CD14-positive monocyte (primary cell): ENCODE measurements at places on chromosomes 4 and X. TPM values are rescaled to one million over a fixed set of nuclear protein-coding genes. Genes with fewer than 3 reads are reported as not detected.

The GC gene
- not detected for polyA plus RNA-seq

The INTU gene
- polyA plus RNA-seq: under 0.01 and 0.17 TPM in 2 replicates

- H3K4me3 ChIP-seq: no peak overlapping the region
- H3K27ac ChIP-seq: no peak overlapping the region
- DNase-seq: no peak
- no peaks in the 10 kb centered on the region for H3K36me3 ChIP-seq
Observed at GRCh38 chrX:31547416-31547815, 475.6 kb upstream of the FTHL17 start.

DNA sequence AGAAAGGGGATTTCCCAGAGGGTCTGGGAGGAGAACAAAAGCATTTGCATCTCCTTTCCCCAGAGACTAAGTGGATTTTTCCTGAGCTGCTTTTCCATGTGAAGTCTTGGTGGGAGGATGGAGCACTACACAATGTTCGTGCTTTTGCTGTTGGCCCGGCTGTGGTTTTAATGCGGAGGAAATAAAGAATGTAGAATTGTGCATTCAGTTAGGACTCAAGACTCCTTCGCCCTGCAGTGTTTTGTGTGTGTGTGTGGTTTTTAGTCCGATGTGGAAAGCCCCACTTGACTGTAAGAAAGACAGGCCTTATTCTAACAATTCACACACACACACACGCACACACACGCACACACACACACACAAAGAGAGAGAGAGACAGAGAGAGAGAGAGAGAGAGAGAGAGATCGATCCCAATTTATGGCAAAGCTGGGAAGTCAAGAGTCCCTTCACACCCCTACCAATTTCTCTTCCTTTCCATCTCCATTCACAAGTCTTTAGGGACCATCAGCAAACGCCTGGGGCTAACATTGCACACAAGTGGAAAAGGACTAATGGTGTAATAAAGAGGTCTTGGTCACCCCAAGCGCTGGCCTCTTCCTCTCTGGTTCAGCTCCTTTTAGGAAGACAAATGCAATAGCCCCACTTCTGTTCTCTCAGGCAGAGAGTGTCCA is 44.2 kb downstream of the CLDN34 start:
- no peaks in the 10 kb centered on the region for H3K36me3 ChIP-seq
- H3K4me1 ChIP-seq: peaks cover 48% of the 10 kb centered on the region
- H3K27me3 ChIP-seq: peaks cover 12% of the 10 kb centered on the region

DNA sequence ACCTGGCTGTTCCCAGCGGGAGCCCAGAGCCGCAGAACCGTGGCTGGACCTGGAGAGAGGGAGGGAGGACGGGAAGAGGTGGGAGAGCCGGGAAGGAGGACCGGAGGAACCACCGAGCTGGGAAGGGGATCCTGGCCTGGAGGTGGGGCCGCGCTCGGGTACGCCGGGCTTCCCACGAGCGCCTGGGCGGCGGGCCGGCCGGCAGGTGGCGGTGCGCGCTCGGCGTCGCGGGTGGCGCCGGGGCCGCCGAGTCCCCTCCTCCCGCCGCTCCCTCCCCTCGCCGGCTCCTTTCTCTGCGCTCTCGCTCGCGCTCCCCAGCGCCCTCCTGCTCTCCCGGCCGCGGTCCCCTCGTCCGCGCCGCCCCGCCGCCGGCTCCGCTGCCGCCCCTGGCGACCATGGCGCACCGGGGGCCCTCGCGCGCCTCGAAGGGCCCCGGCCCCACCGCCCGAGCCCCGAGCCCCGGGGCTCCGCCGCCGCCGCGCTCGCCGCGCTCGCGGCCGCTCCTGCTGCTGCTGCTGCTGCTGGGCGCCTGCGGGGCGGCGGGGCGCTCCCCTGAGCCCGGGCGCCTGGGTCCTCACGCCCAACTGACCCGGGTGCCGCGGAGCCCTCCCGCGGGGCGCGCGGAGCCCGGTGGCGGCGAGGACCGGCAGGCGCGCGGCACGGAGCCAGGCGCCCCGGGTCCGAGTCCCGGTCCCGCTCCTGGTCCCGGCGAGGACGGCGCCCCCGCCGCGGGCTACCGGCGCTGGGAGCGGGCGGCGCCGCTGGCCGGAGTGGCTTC is at the start of gene SORCS2:
SORCS2 (plus strand) TSS at position 287 of the 778 bp plus-strand sequence.
- no peaks in the 10 kb centered on the region for H3K36me3 ChIP-seq
- no peak within 1 kb of the TSS for H3K4me3 ChIP-seq
- H3K27me3 ChIP-seq: peaks cover 12% of the 10 kb centered on the region
- H3K27ac ChIP-seq: no peak within 1 kb of the TSS

The USP17L28 gene
- not detected for polyA plus RNA-seq

The SUPT20HL2 gene
- polyA plus RNA-seq: not detected

DNA sequence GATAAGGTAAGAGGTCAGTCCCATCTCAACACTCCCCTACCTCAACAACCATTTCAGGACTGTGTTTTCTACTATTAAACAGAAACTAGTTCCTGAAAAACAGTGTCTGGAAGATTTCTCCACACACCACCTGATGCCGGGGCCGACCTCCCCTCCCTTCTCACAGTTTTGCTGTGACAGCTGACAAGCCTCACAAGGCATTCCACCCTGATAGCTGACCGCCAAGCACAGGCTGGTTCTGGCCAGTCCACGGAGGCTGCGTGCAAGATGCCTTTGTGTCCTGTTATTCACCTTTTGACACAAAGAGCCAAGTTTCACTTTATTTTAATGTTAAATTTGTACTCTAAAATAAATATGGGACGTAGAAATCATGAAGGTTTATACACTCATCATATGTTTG is 758.6 kb downstream of the PDHA2 start:
- no peaks in the 10 kb centered on the region for H3K36me3 ChIP-seq
- H3K4me1 ChIP-seq: no peaks in the 10 kb centered on the region

The TENM3 gene
- not detected for polyA plus RNA-seq

DNA sequence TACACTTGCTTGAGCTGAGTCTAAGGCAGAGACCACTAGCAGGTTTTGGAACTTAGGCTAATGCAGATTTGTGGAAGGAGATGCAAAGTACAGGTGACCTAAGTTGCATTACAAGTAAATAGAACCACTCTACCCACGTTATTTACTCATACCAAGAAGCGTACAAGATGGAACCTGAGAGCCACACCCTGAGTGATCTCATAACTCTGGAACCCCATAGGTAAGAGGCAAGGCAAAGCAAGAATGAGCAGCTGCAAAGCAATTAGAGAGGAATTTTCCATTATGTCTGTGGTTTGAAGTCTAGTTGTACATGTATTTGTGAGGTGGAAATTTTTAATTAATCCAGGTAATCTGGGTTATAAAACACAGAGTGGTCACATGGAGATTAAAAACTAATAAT is 55.4 kb downstream of the CC2D2A start:
- no peaks in the 10 kb centered on the region for H3K4me1 ChIP-seq
- H3K36me3 ChIP-seq: no peaks in the 10 kb centered on the region
- no peak for DNase-seq
- no peak overlapping the region for H3K4me3 ChIP-seq
- H3K27ac ChIP-seq: no peak overlapping the region
- H3K27me3 ChIP-seq: no peaks in the 10 kb centered on the region

The PTTG2 gene
- polyA plus RNA-seq: 1.0 and 2.0 TPM in 2 replicates

- DNase-seq: no peak
- no peaks in the 10 kb centered on the region for H3K36me3 ChIP-seq
- no peak overlapping the region for H3K4me3 ChIP-seq
- H3K27me3 ChIP-seq: no peaks in the 10 kb centered on the region
Observed at GRCh38 chr4:154616731-154617130, 4.3 kb upstream of the FGG start.

DNA sequence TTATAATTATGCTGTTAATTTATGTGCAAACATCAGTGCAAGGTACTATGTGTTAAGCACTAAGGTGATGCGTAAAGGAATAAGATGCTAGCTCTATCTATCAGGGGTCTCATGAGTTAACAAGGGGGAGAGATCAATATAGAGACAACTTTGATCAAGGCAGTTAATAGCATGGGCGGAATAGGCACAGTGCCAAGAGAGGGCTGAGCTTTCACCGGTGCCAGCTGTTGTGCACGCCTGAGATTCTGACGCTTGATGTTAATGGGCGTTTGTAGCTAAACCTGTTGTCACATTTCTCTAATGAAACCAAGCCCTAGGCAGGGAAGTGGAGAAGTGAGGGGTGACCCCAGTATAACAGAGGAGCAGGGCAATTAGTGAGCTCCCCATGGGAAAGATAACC is 86.0 kb upstream of the NMU start:
- H3K36me3 ChIP-seq: no peaks in the 10 kb centered on the region
- no peak overlapping the region for H3K4me3 ChIP-seq
- DNase-seq: no peak
